ENCODE measurements at places on chromosomes 3 and 15. TPM values are rescaled to one million over a fixed set of nuclear protein-coding genes. Genes with fewer than 3 reads are reported as not detected.

IMPG2 gene
- polyA plus RNA-seq: 0.11 TPM

SLC24A5 gene
- polyA plus RNA-seq: not detected

ITGA11 gene
- 21.5 TPM for polyA plus RNA-seq

GNL3 gene
- polyA plus RNA-seq: 75.2 TPM

HRG gene
- polyA plus RNA-seq: not detected

SLC12A1 gene
- polyA plus RNA-seq: not detected

CELF6 gene
- not detected for polyA plus RNA-seq

STAC gene
- polyA plus RNA-seq: 7.4 TPM

XRN1 gene
- polyA plus RNA-seq: 14.7 TPM

SAXO2 gene
- polyA plus RNA-seq: 0.58 TPM

MORC1 gene
- not detected for polyA plus RNA-seq

ADAMTSL3 gene
- 0.14 TPM for polyA plus RNA-seq

FRMD5 gene
- polyA plus RNA-seq: 4.8 TPM

QTRT2 gene
- 8.8 TPM for polyA plus RNA-seq

MFGE8 gene
- 336 TPM for polyA plus RNA-seq

ABHD17C gene
- 38.7 TPM for polyA plus RNA-seq

TSEN2 gene
- 12.3 TPM for polyA plus RNA-seq

SUSD5 gene
- 0.75 TPM for polyA plus RNA-seq
